ENCODE measurements at places on chromosomes 6 and 20.

GRCh38 chr6:158464483-158464882 is 95.4 kb upstream of the TMEM181 start:
- DNase-seq: no peak

DNA sequence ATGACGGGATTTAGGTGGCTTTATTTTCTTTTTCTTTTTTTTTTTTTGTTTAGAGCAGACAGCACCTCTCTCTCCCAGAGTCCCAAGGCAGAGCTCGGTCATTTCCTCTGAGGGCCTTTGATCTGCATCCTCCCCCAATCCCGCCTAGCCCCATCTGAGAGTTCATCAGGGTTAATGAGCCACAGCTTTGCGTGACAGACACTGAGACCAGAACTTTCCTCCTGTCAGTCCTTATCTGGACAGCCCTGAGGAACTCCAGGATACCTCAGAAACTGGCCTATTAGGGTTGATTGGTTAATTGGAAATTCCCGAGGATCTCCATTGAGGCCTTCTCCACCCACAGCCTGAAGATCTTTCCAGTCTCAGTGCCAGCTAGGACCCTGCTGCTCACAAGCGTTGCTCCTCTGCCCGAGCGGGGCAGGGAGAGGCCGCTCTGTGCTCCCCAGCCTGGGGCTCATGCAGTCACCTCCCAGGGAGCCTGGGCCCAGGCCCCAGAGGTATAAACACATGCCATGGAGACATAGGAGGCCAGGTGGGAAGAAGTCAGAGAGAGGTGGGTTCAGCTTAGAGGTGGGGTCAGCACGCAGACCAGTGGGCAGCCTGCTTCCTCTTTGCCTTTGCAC is 1.4 kb upstream of the LRRN4 start:
- no peak for DNase-seq

DNA sequence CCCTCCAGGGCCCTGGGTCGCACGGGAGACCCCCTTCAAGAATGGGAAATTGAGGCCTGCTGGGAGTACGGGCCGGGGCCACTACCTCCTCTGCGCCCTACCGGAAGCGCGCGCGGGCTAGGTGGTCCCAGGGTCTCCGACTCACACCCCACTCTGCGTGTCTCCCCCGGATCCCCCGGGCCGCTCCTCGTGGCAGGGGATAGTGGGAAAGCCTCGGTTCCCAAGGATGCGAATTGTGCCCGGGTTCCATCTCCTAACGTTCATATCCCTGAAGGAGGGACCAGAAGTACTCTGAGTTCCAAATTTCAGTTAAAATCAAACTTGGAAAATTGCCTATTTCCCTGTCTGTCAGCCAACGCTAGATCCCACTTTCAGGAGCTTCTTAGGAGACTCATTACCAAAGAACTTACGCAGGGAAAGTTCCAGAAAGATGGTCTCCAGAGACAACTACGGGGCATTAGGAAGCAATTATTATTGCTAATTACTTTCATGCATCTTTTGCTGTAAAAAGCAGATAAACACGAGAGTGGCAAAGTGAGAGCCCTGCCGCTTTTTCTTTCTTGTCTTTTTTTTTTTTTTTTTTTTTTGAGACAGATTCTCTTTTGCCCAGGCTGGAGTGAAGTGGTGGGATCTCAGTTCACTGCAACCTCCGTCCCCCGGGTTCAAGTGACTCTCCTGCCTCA is 858 bp downstream of the FAM83D start:
- DNase-seq: no peak

GRCh38 chr20:39289831-39290230 is 327.7 kb downstream of the DHX35 start:
- DNase-seq: no peak

DNA sequence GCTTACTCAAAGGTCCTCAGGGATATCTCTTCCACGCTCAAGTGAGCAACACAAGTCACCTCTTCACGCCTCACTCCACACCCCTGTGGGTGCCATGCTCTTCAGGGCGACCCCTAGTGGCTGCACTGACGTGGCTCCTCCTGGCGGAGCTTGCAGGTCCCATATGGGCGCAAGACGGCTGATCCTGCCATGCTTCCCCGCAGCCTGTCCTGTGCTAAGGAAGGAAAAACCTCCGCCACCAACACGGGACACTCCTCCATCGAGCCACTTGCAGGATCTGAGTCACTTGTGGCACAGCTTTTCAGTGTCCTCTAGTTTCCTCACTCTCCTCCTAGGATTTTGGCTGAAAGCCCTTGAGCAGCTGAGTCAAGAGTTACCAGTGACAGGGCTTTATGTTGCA is 90.7 kb downstream of the KHDC1L start:
- no peak for DNase-seq

DNA sequence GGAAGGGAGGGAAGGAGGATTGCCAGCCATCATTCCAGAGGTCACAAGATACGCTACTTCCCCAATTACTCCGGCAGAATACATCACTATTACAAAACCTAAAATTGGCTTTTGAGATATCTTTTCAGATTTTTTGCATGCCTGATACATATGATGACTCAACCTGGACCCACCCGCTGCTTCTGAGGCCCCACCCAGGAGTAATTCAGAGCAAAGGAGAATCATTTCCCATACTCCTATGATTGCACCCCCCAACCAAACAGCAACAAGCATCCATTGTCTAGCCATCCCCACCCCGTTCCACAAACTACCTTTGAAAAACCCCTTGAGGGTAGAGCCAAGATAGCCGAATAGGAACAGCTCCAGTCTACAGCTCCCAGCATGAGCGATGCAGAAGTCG is 163.5 kb upstream of the GJE1 start:
- no peak for DNase-seq

- DNase-seq: no peak
Observed at GRCh38 chr20:3898639-3899038, 9.5 kb downstream of the PANK2 start.

GRCh38 chr20:46304361-46304760 is 3.9 kb downstream of the CDH22 start:
- no peak for DNase-seq

GRCh38 chr6:137016356-137016755 is 28.4 kb downstream of the IL20RA start:
- DNase-seq: no peak

DNA sequence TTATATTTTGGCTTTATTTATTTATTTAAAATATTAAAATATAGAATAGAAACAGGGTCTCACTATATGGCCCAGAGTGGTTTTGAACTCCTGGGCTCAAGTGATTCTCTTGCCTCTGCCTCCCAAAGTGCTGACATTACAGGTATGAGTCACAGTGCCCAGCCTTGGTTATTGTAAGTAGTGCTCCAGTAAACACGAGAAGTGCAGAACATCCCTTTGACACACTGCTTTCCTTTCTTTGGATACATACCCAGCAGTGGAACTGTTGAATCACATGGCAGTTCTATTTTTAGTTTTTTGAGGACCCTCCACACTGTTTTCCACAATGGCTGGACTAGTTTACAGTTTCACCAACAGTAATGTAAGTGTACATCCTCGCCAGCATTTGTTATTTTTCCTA is 203.9 kb downstream of the PHF3 start:
- DNase-seq: no peak

GRCh38 chr6:82783587-82784236 is 281.9 kb downstream of the UBE3D start:
- no peak for DNase-seq

DNA sequence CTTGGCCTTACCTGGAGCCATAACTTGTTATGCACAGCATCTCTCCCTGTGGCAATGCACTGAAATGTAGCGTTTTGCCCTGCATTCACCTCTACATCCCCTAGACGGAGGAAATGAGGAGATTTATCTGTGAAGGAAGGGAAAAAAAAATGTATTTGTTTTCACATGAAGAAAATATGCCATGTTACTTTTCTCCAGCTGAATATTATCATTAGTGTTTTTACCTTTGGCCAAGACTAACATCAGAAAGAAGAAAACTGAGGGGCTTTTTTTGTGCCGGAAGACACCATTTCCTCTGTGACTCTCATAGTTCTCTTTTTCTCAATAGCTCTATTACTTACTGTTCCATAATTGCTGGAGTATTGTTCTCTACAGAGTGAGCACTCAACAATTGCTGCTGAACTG is 280.4 kb downstream of the PTPRK start:
- DNase-seq: no peak

DNA sequence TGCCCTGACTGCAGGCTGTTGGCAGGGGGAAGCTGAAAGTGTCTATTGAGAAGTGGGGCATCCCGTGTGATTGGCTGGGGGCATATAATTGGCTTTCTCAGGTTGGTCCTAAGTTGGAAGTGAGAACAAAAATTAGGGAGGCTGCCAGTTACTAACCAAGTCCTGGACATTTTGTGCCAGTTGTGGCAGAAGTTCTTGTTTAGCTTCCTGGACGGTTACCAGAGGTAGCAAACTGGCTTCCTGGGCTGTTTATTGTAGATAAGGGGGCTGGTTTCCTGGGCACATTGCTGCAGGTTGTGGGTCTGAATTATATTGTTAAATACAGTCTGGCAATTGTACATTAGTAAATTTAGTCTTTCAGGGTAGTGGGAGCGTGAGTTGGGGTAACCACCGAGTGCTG is 50.6 kb upstream of the SLC2A12 start:
- no peak for DNase-seq

GRCh38 chr6:25023781-25024180 is 88.0 kb upstream of the RIPOR2 start:
- no peak for DNase-seq

- no peak for DNase-seq
Observed at GRCh38 chr6:7681449-7681848, 44.5 kb upstream of the BMP6 start.

- no peak for DNase-seq
Observed at GRCh38 chr6:157647261-157647915, 175.7 kb upstream of the SNX9 start.

DNA sequence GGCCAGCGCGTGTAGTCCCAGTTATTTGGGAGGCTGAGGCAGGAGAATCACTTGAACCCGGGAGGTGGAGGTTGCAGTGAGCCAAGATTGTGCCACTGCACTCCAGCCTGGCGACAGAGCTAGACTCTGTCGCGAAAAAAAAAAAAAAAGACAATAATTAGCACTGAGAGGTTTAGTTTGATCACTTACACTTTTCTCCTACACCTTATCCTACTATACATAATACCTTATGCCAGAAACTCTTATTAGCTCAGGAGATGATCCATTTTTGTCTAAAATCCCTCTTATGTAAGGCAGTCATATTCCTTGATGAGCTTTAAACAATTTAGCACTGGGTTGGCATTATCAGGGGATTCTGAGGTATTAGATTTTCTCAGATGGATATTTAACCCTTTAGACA is 3.6 kb upstream of the MTFR2 start:
- DNase-seq: no peak

- DNase-seq: no peak
Observed at GRCh38 chr20:47102629-47103028, 208.0 kb downstream of the EYA2 start.

GRCh38 chr6:38686270-38687042 is 16.5 kb downstream of the GLO1 start:
- no peak for DNase-seq

DNA sequence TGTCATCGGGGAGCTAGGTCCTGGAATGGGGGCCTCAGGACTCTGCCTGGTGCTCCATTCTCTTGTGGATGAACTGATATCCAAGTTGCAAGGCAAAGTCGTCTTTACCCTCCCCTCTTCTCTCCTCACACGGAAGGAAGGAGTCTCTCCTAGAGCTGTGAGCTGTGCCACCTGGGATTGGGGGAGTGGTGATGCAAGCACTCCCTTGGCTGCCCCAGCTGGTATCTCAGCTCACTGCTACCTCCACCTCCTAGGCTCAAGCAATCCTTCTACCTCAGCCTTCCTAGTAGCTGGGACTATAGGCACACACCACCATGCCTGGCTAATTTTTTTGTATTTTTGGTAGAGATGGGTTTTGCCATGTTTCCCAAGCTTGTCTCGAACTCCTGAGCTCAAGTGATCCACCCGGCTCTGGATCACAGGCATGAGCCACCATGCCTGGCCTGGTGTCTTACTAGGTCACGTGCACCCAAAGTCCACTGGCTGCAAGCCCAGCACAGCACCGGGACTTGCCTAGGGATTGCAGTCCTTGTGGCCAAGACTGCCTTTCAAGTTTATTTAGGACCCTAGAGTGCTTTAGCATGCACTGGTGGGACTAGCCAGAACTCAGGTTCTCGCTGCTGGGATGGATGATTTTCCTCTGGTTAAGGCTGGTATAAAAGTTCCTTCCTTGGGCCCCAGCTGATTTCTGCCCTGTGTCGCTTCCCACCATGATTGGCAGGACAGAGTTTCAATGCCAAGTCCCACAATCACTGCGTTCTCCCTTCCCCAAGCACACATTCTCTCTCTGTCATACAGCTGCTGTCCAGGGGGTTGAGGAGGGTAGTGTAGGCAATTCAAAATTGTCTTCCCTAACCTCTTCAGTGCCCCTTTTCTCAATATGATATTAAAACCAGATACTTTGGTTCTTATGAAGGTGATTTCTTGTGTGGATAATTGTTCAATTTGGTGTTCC is 33.5 kb downstream of the SMAP1 start:
- DNase-seq: no peak

GRCh38 chr6:128112494-128112893 is 211.6 kb upstream of the THEMIS start:
- DNase-seq: no peak

- DNase-seq: no peak
Observed at GRCh38 chr20:14710951-14711350, 373.5 kb upstream of the FLRT3 start.

DNA sequence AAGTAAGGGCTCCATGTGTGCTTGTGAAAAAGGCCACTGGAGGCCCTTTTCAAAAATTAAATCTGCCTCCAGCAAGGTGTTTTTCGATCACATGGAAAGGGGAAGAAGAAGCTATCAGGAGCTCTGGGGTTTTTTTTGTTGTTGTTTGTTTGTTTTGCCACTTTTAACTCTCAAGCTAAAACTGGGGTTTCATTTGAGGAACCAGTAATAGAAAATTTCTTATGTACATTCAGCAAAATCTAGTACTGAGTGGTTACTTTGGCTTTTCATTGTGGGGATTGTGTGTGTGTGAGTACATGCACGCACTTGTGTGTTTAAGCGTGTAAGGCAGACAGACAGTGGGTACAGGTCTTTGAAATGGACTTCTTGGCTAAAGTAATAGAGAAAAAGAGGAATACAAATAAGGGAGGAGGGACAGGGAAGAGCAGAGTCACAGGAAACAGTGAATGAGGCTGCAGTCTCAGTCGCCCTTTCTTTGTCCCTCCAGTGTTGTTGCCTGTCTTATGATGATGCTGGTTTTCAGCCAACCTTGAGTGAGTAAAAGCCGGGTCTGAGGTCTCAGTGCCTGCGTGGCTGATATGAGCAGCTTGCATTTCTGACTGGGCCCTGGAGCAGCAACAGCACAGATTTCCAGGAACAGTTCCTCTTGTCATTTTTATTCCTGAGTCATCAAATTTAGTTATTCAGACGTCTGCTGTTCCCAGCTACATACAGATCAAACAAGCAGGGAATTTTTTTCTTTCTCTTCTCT is 26.2 kb downstream of the SLC16A10 start:
- DNase-seq: peak; percentile 7

DNA sequence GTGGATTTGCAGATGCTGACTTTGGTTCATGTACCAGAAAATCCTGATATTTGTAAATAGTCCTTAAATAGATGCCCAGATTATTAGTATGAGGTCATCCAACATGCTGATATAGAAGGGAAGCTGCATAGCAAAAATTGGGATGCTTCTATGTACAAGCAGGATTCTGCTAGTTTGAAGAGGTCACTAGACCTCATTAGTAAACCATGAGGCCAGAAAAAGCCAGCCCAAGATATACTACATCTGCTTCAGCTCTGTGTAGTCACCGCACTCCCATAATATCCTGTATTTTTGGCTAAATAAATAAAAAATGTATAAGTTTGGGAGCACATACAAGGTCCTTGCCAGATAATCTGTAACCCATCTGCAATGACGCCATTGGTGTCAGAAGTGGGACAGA is 13.0 kb downstream of the PTPRT start:
- no peak for DNase-seq

- no peak for DNase-seq
Observed at GRCh38 chr20:44850272-44850671, 35.2 kb upstream of the YWHAB start.

- no peak for DNase-seq
Observed at GRCh38 chr6:115891111-115891669, 169.5 kb downstream of the FRK start.

All from NCI-H2227 treated with DMSO at 0.1 percent for 48 hours (cell line).